Caki2 (cell line): ENCODE measurements at places on chromosomes 4 and X.

DNA sequence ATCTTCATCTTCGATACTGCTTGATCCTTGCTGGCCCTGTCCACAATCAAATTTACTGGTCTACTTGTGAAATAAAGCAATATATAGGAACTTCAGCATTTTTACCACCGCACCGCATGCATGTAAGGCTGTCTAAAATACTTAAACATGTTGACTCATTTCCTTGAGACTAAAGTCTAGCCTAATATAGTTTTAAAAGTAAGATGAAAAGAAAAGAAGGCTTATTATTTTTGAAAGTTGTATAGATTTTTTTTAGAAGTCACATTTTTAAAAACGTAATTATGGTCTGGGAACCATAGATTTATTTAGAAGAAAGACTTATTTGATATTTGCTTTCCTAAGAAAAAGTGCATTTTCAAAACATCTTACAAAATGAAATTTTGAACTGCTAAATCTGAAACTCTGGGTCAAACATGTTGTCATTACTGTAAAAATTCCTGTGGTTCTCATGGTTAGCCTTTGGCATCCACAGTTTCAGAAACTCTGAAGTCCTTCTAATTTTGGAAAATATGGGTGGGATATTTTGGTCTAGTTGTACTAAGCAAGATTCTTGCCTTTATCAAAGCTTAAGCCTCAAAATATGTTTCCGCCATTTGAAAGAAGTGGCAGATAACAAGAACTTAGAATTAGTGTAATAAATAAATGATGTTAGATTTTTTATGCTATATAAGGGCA, 423.5 kb upstream of the CTSO start:
- DNase-seq, result no peak

- no peak for DNase-seq
Observed at GRCh38 chrX:150044556-150044955, 106.3 kb upstream of the EOLA2 start.

DNA sequence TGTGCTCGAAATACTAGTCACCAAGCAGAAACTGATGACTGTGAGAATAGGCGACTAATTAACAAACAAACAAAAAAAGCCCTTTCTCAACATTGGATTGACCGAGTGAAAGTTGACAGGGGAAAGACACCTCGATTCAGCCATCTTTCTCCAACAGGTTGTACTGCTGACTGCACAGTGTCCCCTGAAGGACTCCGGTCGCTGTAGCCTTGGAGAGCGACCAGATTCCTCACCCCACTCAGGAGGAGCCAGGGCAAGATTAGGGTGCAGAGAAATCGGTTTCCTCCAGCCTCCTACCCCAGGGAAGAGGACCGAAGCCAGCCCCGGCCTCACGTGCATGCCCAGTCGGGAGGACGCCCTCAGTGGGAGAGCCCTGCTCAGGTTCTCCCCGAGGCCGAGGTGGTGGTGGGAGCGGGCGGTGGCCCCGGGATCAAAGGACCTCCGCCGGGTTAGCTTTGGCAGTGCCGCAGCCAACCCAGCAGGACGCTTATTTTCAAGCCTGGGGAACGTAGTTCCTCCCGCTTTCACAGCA, 1.1 kb upstream of the RAP1GDS1 start:
- no peak for DNase-seq

- no peak for DNase-seq
Observed at GRCh38 chr4:181618896-181619295, 624.3 kb upstream of the TENM3 start.

DNA sequence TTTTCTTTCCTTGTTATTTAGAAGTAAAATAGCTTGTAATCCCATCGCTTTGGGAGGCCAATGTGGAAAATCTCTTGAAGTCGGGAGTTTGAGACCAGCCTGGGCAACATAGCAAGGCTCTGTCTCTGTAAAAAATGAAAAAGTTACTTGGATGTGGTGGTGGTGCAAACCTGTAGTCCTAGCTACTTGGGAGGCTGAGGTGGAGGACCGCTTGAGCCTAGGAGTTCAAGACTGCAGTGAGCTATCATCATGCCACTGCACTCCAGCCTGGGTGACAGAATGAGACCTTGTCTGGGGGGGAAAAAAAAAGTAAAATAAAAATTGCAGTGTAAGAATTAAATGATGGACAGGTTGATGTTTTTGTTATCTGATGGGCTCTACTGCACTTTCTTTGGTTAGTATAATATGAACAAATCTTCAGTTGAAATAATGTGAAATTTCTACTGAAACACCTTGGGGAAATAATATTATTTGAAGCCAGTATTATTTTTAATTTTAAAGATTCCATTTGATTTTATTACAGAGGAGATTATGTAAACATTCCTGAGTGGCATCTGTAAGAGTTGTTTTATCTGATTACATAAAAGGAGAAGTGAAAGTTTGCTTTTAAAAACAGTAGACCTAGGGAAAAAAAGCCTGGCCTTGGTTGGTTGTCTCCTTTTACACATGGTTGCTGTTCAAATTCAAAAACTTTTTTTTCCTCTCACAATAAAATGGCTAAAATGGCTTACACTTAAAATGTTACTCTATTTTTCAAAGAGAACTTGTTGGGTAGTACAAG, 10.5 kb upstream of the NDUFC1 start:
- DNase-seq, result no peak

DNA sequence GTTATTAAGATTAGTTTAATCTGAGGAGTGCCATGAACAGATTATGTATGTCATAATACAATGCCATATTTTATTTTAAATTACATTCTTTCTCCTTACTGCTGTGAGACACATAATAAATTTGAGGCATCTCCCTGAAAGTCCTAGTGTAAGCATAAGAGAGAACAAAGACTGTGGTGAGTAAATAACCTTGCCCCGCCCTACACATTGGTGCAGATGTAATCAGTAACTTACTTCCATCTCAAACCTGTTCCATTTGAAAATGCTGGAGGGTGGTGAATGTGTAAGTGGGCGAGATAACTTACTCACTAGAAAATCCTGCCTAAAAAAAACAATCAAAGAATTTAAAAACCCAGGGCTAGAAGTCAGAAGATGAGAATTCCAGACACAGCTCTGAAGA, 338.1 kb upstream of the SLIT2 start:
- peak; percentile 11 for DNase-seq

DNA sequence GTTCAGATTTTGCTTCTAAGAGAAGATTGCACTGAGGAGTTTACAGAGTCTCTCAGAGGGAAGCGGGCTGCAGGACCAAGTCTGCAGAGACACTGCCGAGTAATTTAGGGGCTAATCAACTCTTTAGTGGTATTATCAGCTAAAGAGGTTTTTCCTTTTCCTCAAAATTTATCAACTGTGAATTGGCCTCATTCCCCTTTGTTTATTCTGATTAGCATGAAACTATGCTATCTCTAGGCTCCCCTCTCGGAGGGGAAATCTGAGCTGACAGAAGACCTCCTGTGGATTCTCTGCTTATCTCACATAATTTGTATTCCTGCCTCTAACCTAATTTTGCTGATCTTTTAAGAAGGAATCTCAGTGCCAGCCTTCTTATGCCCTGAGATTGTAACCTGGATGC, 201.0 kb downstream of the DCTD start:
- DNase-seq, result no peak

DNA sequence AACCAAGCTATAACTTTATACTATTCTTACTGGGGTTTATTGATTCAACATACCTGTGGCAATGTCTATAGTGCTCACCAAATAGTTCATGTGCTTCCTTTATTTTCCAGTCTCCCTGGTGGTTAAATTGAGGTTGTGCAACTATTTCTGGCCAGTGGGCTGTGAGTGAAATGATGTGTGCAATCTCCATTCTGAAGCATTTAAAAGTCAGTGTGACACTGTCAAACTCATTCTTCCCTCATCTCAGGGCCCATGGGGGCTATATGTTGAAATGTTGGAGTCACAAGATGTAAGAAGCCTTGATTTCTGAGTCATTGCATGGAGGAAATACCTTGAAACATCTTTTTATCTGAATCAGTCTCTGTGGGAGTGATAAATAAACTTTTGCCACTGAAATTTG, 414.3 kb upstream of the RPS6KA3 start:
- DNase-seq, result no peak

DNA sequence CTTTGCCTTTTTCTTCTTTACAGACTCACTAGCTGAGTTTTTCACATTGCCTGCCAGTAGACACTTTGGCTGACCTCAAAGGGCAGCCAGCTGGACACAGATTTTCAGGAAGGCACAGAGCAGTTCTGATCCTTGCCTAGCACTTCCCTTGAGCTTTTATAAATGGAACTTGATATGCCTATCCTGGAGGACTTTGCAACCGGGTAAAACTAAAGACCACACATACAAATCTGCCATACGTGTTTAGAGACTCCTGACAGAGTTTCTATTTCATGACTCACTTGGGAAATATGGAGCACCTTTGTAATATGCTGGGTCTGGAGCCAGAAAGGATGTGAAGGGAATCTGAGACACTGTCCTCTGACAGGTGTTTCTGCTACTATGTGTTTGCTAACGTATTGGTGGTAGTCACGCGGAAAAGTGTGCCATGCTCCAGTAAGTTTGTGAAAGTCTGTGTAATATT, 56.7 kb upstream of the RASSF6 start:
- DNase-seq, result peak; percentile 92

- no peak for DNase-seq
Observed at GRCh38 chrX:103431316-103431715, 55.0 kb downstream of the BEX3 start.

- no peak for DNase-seq
Observed at GRCh38 chrX:87582453-87582852, 64.9 kb downstream of the KLHL4 start.

DNA sequence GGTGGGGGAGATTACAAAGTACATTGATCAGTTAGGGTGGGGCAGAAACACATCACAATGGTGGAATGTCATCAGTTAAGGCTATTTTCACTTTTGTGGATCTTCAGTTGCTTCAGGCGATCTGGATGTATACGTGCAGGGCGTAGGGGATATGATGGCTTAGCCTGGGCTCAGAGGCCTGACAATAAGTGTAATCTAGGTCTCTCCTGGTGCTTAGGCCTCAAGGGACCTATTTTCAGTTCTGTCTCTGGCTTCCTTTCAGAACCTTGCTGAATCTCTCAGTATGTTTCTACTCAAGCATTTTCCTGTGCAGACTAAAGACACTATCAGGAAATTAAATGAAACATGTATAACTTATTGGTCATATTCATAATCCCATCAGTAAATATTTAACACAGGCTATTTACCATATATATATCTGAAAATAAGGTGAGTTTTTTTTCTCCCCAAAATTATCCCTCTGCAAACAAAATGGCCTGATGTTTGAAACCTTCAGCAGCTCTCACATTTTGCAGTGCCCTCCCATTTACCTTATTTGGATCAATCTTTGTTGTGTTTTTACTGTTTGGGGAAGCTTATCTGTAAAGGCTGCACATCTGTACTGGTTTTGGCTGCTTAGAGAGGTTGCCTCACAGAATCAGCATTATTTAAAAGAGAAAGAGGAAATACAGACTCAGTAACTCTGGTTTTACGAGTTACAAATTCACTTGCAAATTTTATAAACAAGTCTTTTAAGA, 2.3 kb upstream of the ZCCHC4 start:
- DNase-seq, result no peak

GRCh38 chrX:45807572-45808425, 607.1 kb upstream of the DIPK2B start:
- peak; percentile 63 for DNase-seq

DNA sequence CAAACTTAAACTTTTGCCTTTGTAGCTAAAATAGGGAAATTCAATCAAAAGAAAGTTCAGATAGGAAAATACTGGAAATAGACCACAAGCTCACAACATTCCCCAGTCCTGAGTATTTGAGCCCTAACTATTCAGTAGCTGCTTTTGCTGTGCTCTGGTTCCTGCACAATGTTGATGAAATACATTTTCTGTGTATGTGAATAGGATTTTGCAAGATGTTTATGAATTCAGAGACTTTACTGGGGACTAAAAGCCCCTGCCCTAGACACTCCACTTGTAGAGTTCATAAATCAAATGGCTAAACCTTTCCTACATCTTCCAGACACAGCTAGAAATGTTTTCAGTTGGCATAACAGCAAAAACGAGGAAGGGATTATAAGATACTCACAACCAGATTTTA, 105.9 kb downstream of the FBXO8 start:
- DNase-seq, result no peak

- DNase-seq, result no peak
Observed at GRCh38 chrX:33078273-33078672, 133.1 kb downstream of the DMD start.

- no peak for DNase-seq
Observed at GRCh38 chr4:183395395-183395794, 49.0 kb upstream of the CDKN2AIP start.

DNA sequence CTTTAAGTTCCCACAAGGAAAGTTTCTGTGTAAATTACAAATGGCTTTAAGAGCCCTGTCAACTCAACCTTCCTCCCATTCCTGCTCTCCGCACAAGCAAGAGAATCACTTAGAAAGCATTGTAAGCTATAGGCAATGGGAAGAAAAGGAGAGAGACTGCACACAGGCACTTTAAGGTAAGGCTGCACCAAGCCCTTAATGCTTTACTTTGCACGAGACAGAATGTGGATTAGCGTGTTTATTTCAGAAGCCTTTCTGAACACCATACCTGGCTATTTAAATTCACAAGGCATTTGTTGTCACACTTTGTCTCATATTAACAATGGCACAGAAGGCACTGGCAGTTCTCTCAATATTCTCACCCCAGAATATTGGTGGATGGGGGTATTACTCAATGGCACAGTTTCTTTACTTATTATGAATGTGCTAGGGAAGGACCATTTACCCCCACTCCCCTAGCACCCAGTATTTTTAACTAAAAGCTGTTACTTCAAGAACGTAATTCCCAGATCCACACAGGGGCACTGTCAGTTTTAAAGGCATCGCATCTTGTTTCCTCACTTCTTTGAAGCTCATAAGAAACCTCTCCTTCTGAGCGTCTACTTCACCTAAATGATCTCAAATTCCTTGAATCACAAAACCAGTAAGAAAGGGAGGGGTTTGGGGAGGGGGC, 150.0 kb downstream of the MAML3 start:
- DNase-seq, result no peak

DNA sequence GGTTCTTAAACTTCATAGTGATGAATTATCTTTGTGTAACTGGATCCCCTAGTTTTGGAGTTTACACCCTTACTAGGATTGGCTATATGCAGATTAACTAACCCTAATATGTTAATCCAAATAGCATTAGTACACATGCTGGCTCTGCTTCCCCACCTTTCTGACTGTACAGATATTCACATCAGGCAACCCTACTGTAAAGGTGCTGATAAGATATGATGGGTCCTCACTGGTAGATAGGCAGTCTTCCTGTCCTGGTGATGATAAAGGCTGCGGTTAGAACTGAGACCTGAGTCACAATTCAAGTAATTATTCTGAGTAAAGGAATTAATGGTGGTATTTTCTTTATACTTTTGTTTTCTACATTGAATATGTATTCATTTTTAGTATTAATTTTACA, 118.6 kb downstream of the COL4A5 start:
- no peak for DNase-seq
